RPMI8226 (cell line): ENCODE measurements at places on chromosomes 7 and 10.

DNA sequence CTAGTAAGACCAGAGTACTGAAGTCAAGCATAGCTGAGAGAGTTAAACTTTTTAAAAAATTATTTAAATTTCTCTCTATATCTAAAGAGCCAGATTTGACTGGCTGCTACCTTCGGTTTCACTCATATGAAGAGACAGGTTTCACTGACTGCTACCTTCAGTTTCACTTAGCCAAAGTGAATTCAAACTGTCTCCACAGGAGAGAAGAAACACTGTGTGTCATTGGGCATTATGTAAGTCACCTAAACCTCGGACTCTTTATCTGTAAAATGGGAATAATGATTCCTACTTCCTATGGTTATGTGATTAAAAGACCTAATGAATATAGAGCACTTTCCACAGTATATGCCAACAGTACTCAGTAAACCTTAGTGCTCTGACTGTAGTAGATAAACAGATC, 41.6 kb upstream of the MET start:
- no peak for DNase-seq

DNA sequence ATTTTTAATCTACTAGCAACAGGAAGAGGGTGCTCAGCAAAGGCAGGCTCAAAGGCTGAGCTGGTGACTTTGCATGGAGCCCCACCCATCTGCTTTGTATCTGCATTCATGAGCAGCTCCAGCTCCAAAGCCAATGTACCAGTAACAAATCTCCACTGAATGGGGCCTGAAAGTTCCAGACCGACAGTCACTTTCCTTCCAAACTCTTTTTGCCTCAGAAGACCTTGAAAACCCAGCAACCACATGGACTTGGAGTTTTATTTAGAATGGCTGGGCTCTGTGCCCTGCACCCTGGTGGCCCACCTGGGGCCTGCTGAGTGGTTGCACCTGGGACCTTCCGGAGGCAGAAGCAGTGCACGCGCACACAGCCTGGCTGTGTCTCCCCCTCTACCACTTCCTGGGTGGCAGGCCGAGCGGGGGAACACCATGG, 195.0 kb upstream of the PLXNA4 start:
- peak; percentile 83 for DNase-seq

DNA sequence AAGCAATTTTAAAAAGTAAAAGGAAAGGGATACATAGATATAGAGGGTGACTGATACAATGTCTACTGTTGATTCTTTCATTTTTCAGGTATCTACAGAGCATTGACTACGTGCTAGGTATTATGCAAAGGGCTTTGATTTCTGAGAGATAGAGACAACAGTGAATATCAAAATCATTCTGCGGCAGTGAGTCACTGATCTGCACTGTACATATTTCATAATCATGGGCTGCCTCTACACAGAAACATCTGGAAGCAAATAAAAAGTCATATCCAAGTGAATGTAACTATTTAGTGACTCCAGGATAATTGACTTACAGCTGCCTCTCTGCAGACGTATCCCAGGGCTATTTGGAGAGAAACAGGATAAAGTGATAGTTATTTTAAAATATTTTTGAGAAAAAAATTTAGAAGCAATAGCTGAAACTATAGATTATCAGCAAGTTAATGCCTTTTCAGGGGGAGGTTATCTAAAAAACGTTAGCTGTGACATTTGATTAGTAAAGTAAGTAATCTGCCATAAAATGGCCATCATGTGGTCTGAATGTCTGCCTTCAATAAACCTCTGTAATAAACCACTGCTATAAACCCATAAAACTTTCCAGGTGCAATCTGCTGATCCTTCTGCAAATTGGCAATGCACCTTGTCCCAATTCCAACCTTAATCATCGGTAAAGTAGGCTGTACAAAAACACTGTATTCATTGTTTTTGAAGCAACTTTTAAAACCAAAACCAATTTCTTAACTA, 43.7 kb downstream of the CPXM2 start:
- no peak for DNase-seq

- DNase-seq: no peak
These were observed 5.0 kb upstream of the CNOT4 start for GRCh38 chr7:135514856-135515255.

DNA sequence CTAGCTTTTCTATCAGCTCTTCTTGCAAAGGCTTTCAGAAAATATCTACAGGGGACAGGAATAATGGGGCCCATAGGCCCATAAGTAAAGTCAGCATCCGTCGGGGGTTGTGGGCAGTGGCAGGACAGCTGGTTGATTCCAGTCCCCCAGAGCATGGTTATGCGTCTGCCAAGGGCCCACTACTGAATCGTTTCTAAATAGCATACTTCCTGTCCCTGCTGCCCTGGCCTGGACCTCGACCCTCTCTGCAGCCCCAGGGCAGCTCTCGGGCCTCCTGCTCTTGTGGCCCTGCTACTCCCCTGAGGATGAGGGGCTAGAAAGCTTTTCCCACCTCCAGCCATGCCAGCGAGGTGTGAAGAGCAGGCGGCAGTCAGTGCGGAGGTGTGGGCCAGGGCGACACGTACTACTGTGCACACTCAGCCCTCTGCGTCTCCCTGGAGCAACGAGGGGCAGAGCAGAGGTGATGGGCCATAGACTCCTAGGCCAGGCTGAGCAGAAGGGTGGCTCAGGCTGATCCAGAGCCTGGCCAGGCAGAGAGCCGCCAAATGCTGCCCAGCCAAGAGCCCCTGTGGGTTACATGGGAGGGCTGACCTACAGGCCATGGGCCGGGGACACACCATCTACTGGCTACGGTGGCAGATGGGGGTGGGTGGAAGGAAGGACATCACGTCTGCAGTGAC, 4.7 kb upstream of the OPN4 start:
- DNase-seq: no peak
